ENCODE measurements at places on chromosomes 2 and 18.

- no peak for DNase-seq
Observed at GRCh38 chr2:9228781-9229469, 22.3 kb downstream of the ASAP2 start.

- DNase-seq, result no peak
Observed at GRCh38 chr18:6836331-6836730, 106.8 kb downstream of the ARHGAP28 start.

- no peak for DNase-seq
Observed at GRCh38 chr2:164984428-164984827, 29.1 kb upstream of the SLC38A11 start.

- DNase-seq, result no peak
Observed at GRCh38 chr2:10355471-10356438, 53.1 kb downstream of the HPCAL1 start.

GRCh38 chr18:69992776-69993175, 45.1 kb upstream of the CD226 start:
- DNase-seq, result no peak

GRCh38 chr2:29443151-29443550, 327.9 kb downstream of the CLIP4 start:
- no peak for DNase-seq

DNA sequence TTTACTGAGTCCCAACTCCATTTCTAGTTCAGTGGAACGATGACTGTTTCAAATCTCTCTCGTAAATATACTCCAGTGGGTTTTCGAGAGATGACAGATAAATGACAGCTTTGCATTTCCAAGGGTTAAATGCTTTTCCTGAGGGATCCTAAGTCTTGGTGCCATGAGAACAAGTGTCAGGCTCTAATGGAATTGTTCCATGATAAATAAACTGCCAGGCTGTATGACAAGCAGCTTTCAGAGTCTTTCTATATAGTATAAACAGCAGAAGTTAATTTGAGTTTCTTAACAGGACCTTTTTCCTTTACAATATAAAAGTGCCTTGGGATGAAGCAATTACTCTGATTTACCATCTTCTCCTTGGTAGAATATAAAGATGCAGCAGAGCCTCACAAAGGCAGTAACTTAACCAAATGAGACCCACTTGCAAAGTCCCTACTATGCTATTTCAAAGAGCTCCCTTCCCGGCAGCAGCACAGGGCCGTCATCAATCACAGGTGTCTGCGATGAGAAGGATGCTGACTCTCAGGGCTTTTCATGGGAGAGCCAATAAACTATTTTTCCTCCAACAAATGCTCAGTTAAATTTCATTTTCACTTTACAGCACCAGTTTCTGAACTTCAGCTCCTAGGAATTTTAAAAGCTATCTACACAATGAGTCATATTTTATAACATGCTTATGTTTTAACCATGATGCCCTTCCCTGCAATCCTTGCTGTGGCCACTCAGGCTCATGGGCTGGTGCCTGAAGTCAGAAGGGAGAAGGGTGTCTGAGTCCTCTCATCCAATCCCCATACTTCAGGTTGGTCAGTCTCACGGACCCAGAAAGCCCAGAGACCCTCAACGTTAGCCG, 123.8 kb downstream of the AFF3 start:
- DNase-seq, result no peak

GRCh38 chr18:73647391-73647790, 500.2 kb downstream of the FBXO15 start:
- DNase-seq, result no peak

- DNase-seq, result no peak
Observed at GRCh38 chr2:17442334-17442733, 75.9 kb downstream of the RAD51AP2 start.

DNA sequence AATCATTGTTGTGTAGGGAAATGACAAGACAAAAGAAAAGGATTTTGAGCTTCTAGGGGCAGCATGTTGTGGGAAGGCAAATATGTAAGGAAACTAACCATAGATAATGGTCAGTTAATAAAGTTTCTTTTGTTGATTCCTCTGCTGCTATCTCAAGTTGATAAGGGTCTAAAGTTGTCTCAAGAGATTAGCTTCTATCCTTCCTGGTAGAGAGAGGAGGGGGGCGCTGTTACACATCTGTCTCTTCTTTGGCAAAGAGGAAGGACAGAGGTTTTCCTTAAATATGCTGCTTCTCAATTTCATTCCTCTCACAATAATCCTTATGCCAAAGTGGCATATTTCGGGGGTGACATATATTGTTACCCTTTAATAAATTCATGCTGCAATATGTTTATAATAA, 944.0 kb downstream of the DPP10 start:
- no peak for DNase-seq

DNA sequence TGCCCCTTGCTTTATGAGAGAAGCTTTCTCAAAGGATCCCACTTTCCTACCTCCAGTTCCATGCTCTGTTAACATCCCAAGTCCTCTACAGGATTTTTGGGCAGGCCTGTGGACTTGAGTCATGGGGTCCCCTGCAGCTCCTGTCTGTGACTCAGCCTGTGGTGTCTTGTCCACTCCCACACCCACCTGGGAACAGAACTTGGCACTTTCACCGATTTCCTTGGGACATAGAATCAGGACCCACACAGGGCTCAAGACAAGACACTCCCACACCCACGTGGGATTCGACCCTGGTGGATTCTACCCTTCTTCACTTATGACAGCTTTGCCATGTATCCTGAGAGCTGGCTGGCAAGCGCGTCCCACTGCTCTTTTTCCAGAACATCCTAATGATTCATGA, 30.7 kb upstream of the HDAC4 start:
- DNase-seq, result no peak

- DNase-seq, result no peak
Observed at GRCh38 chr2:217643789-217644301, 358.9 kb downstream of the TNS1 start.

DNA sequence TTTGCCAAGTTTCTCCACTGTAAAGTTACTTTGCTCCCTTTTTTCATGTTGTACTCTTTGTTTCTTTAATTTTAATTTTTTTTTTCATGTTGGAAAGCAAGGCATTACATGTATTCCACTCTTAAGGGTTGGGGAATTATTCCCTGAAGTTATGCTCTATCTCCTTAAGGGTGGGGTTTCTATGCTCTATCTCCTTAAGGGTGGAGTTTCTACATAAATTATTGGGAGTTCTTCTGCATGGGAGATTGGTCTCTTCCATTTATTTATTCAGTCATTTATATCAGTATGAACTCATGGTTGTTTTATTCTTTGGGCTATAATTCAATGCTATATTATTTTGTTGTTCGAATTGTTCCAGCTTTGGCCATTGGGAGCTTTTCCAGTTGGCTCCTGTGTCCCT, 11.2 kb downstream of the MRPL33 start:
- no peak for DNase-seq

GRCh38 chr2:115414466-115414865, 972.0 kb downstream of the DPP10 start:
- no peak for DNase-seq

DNA sequence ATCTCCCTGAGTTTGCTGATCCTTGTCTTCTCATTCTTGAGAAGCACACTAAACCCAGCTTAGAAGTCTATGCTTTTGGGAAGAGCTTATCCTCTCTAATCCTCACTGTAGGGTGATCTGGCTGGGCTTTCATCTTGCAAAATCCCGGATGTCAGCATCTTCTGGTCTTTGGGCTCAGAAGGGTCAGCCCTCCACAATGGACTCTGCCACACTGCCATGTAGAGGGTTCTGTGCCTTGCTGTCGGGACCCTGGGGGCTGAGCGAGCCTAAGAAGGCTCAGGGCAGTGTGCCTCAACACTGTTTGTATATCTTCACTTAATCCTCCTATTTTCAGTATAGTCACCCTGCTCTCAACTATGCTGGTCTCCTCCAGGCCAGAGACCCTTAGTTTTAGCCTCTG, 102.3 kb downstream of the TGIF1 start:
- DNase-seq, result no peak

GRCh38 chr18:28398471-28398870, 221.5 kb upstream of the CDH2 start:
- no peak for DNase-seq

DNA sequence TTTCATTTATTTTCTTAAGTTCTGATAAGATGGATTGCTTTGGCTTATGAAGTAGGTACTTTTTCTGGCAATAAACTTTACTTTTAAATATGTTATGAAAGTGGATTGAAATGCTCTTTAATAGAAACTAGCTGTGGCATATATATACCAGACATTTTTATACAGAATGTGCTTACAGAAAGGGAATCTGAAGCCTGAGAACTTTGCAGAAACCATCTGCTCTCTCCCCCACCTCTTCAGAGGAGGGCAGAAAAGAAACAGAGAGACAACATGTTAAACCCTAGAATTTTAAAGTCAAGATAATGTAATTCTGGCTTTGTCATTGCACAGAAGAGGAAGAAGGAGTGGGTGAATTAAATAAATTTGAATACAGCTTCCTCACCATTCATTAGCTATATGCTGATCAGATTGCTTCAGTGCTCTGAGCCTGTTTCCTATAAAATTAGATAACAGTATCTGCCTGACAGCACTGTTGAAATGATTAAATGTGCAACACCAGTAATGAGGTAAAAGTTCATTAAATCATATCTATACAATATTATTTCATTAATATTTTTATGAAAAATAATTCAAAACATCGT, 247.3 kb downstream of the CNTNAP5 start:
- DNase-seq, result no peak

DNA sequence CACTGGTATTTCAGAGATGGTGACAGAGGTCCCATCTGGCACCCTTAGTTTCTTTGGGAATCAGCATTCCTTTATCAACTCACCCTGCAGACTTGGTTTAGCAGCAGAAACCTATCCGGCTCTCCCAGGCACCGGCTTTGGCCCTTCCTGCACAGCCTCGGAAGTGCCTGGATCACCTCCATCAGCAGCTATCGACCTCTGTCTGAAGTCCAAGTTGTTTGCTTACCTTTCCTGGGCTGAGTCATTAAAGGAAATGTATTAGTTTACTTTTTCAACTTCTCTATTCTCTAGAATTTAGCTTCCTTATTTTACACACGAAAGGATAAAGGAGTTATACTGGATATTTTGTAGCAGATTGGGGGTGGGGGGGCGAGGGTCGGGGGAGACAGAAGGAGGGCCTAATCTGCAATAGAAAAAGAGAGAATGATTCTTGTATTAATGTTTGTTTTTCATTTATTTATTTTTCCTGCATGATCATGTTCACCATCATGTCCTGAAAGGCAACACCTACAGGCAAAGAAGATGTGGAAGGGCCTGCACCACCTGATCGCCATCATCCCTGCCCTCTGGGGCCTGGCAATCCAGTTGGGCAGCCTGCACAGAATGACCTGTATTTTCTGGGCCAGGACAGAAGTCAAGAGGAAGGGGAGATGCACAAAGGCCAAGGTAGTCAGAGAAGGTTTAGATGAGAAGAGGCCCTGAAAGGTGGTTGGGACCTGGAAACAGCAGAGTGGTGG, 22.1 kb upstream of the MAT2A start:
- no peak for DNase-seq

GRCh38 chr18:77062518-77063003, 70.0 kb downstream of the MBP start:
- no peak for DNase-seq

GRCh38 chr2:134671513-134671912, 47.3 kb downstream of the TMEM163 start:
- no peak for DNase-seq

GRCh38 chr18:3710712-3711301, 260.8 kb downstream of the TGIF1 start:
- no peak for DNase-seq

GRCh38 chr18:3058328-3059191, 45.6 kb upstream of the LPIN2 start:
- DNase-seq, result no peak

DNA sequence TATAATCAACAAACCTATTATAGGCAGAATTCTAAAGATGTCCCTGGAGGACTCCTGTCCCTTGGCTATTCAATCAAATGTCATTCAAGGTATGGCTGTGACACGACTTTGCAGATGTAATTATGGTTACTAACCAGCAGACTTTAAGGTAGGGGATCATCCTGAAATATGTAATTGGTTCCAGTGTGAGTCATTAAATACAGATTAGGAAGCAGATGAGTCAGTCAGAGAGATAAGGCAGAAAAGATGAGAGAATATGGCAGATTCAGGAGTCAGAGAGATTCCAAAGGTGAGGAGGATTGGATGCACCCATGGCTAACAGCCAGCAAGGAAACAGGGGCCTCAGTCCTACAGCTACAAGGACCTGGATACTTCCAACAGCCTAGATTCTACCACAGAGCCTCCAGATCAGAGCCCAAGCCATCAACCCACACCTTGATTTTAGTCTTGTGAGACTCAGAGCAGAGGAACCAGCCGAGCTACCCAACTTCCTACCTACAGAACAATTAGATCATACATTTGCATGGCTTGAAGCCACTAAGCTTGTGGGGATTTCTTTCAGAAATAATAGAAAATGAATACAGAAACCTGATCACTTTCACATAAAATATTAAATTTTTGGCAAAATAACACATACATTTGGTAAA, 11.2 kb upstream of the PROM2 start:
- DNase-seq, result no peak

DNA sequence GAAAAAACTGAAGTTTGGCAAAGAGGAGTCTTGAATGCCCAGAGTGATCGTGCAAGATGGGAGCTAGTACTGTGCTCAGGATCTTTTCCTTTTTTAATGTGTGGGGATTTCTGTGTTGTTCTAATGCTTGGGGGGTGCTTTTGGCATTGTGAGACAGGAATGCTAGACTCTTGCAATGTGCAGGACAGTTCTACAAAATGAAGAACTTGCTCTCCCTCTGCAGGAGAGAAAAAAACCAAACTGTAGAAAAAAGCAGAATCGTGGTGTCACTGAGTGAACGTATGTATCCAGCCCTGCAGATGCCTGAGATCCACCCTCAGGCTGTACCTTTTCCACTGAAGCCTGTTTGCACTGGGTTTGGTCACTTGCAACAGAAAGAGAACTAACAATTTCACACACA, 12.1 kb upstream of the TTC39C start:
- DNase-seq, result no peak

DNA sequence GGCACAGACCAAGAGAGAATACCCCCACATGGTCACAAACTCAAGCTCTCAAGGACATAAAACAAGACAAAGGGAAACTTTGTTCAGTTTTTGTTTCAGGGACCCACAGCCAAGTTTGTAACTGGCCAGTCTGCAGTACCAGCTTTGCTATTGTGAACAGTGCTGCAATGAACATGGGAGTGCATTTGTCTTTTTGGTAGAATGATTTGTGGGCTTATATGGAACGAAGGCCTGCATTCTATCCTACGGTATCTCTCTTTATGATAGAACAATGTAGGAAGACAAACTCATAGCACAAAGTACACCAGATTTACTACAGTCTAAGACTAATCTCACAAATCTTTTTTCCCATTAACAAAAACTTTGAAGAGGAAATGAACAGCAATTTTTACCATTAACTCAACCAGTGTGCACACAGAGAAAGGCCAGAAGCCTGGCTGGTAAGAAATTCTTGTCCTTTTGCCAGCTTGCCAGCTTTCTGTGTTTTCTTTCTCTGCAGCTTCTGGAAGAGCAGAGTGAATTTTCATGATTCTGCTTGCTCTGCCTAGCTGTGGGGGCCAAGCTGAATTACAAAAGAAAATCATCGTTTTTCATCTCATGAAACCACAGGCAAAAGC, 37.1 kb upstream of the FEZ2 start:
- DNase-seq, result no peak

GRCh38 chr2:67945940-67946339, 116.9 kb downstream of the C1D start:
- DNase-seq, result no peak
